ENCODE measurements at places on chromosomes 2 and 18.
A peak's percentile ranks its signal among the peaks of the same experiment; 100 is the strongest.

GRCh38 chr2:10829299-10829698 is 16.7 kb upstream of the PDIA6 start:
- DNase-seq = no peak

- no peak for DNase-seq
Measured at GRCh38 chr2:135050132-135050531, 2.0 kb upstream of the RAB3GAP1 start.

DNA sequence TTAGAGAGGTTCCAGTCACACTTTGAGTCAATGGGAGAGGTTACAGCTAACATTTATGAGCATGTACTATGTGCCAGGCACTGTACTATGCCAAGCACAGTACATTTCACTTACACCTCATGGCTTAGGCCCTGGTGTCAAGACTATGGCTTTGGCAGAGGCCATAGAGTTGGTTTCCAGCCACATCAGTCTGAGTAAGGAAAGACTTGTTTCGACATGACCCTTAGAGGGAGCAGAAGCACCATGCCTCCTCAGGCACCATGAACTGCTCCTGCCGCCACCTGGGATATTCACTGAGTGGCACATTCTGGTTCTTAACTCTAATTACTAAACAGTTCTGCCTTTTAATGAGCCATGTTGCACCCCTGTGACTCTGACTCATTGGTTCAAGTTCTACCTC is 12.7 kb downstream of the DGUOK start:
- DNase-seq = peak; percentile 49

DNA sequence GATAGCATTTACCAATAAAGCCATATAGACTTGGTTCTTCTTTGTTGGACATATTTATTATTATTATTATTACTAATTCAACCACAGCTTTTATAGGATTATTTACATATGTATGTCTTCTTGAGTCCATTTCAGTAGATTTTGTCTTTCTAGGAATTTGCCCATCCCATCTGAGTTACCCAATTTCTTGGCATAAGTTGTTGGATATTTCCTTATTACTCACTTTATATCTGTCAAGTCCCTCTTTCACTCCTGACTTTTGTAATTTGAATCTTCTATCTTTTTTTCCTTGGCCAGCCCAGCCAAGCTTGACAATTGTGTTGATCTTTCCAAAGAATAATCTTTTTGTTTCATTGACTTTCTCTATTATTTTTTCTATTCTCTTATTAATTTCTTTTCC is 543.7 kb downstream of the SUCLG1 start:
- no peak for DNase-seq

DNA sequence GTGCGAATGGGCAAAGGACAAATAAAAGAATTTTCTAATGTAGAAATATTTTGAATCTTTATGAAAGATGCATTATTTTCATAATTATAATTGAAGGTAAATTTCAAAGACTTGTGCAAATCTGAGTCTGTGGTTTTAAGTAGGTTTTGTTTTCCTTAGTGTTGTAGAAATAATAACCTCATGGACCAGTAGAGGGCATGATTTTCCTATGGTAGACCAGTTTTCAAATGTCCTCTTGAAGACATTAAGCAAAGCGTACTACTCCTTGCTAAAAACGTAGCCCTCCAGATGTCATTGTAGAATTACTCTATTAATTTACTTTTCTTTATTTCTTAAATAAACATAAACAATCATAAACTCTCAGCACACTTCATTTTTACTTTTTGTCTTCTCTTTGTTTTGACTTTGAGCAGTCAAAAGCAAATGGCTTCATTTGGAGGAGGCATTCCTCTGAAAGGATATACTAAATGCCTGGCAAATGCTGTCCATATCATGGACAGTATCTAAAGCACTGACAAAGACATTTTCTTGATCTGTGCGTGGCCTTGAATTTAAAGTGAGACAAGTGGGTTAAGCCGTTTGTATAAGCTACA is 85.8 kb upstream of the FAM237A start:
- peak; percentile 29 for DNase-seq

DNA sequence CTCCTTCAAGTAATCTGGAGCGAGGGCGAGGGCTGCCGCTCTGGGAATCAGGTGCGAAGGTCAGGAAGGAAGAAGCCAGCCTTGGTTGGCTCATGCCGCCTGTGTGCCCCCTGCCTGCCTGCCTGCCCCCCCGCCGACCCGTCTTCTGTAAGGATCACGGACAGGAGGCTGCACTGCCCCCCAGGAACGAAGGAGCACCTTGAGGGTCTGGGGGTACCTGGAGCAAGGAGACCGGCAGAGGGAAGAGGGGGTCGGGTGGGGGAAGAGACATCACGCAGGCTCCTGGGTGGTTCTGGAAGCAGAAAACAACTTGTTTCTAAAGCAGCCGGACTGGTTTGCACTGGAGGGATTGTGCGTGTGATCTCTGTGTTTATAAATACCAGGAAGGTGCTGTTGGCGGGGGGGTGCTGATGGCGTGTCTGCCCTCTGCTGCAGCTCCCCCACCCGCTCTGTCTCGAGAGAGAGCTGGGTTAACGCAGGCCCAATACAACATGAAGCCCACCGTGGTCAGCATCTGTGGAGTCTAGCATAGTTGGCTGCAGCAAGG is 1.7 kb downstream of the FOSL2 start:
- DNase-seq = peak; percentile 62

DNA sequence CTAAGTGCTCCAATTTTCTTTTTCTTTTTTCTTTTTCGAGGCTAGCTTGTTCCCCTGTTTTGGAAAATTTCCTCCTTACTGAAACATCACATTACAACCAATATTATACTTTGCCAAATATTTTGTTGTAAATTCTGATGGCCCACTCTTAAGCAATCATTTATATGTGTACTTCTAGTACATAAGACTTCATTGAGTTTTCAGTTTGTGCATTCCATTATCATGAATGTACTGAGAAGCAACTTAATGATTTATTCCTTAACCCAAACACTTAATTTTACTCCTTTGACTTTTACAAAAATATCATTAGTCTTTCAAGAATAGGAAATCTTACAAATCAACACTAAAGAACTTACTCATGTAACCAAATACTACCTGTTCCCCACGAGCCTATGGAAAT is 242.4 kb downstream of the ARHGAP15 start:
- DNase-seq = peak; percentile 4

DNA sequence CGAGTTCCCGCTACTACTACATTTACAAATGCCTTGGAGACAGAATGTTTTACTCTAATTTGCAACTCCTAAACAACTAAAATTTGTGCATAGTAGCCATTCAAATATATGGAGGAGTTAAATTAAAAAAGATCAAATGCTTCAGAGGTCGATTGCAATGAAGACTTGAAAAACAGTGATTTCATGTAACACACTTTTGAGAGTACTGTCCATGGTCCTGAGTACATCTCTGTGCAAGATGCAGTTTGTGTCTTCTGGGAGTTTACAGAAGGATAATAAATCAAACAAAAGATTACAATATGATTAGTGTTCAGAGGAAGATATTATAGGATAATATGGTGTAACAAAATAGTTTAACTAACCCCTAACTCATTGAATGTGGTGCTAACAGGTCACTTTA is 894.7 kb downstream of the TMEM182 start:
- no peak for DNase-seq

- no peak for DNase-seq
Measured at GRCh38 chr2:154242687-154243086, 371.0 kb downstream of the GALNT13 start.

- DNase-seq = no peak
Measured at GRCh38 chr2:2599441-2599840, 268.4 kb upstream of the MYT1L start.

GRCh38 chr2:173860082-173860481 is 105.1 kb downstream of the SP3 start:
- DNase-seq = no peak

DNA sequence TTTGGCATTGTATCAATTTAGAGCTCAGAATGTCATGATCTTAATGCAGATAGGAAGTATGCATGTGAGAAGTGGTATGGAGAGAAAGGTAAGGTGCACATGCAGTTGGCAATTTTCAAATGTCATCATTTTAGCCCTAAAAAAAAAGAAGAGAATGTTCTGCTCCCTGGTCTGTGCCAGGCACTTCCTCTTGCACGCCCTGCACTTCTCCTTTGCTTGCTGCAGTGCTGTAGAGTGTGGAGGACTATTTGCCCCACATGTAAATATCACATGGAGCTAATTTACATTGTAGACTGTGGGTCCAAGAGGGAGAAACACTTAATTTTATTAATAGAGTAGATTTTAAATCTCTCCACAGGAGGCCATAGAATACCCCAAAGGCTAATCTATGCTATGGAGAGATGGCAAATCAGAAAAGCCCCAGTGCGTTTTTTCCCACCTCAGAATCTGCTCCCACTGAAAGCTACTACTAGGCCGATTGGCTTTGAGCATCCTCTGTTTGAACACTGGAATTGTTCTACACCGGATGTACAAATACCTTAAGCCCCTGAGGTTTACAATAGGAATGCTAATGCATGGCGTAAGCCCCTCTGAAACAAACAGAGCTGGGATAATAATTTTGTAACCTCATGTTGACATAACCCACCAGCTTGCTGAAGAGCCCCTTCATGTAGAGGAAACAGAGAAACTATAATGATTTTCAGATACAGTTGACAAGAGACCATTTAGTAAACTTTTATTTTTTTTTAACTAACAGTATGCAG is 137.2 kb upstream of the KLHL14 start:
- DNase-seq = no peak

- DNase-seq = no peak
Measured at GRCh38 chr2:181275643-181276070, 181.5 kb upstream of the ITGA4 start.

DNA sequence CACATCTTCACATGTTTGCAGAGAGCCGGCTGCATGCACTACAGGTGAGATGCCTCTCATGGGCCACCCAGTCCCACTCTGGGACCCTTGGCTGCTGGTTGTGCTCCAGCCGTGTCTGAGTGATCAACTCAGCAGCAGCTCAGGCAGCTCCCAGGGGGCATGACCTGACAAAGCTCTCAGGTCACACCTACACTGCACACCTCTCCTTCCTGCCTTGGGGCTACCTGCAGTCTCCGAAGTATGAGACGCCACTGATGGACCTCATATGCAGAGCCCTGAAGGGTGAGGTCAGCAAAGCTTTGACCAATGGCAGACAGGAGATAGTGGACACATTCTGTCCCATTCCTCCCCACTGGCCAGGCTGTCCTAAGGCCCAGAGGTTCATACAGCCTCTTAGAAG is 51.4 kb downstream of the LBH start:
- no peak for DNase-seq

DNA sequence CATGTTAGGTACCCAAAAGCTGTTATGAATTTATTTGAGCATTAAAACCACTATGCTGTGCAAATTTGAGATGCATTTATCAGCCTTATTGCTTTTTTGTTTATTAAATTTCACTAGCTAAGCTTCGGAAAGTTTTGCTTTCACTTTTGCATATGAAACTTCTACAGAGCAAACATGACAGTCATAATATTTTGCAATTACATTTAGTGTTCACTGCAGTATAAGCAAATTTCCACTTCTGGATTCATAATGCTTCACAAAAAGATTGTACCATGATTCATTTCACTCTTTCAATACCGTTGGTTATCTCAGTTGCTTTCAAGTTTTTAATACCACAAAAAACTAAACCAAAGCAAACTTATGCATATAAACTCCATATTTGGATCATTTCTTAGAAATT is 228.7 kb upstream of the SLC8A1 start:
- peak; percentile 3 for DNase-seq

- no peak for DNase-seq
Measured at GRCh38 chr2:2793514-2793913, 462.4 kb upstream of the MYT1L start.

DNA sequence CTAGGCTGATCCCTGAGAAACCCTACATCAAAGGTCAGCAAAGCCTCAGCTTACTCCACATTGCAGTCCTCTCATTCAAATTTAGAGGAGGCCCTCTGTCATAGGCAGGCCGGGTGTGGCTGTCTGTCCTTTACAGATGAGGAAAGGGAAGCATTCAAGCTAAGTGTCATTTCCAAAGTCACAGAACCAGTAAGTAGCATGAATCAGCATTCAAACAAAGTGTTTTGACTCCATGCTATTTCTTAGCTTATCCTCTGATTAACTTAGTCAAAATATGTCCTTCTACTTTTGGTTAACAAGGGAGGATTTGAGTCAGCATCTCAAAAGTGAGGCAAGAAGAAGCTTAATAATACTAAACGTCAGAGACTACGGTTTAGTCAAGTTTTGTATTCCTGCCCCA is 409.0 kb upstream of the POU3F3 start:
- no peak for DNase-seq

DNA sequence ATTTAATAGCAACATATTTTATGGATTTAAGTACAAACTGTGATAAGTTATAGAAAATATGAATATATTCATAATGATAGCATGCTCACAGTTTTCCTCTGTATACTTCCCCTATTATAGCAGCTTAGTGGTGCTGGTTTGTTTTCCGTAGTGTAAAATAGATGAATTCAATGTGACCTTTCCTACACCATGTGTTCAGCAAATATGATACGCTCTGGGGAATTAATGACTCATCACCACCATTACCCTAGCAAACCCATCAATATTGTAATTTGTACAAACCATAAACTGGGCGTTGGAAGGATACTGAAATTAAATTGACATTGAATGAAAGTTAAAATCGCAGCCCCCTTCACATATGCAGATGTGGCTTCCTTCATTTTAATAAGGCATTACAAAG is 58.7 kb upstream of the CDH19 start:
- no peak for DNase-seq

DNA sequence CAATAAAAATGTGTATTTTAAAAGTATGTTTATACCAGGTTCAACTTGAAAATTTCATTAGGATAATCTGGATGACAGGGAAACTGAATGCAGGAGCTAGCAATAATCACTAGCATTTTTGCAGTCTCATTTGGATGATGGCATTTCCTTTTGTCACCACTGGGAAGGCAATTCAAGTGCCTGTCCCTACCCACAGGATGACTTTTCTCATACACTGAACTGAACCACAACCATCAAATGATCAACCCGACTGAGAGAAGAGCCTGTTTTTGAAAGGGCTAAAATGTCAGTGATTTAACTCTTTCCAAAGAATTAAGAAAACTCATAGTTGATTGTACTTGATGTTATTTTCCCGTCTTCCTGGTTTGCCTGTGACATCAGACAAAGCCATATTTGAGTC is 115.0 kb downstream of the FAM124B start:
- DNase-seq = no peak

GRCh38 chr2:53129851-53130250 is 637.8 kb upstream of the CHAC2 start:
- peak; percentile 79 for DNase-seq
